ENCODE measurements at places on chromosomes 16 and 17. TPM values are rescaled to one million over a fixed set of nuclear protein-coding genes. Genes with fewer than 3 reads are reported as not detected.

- DNase-seq, result peak; percentile 72
Observed at GRCh38 chr16:3762107-3762750, 44.9 kb upstream of the TRAP1 start.

DNA sequence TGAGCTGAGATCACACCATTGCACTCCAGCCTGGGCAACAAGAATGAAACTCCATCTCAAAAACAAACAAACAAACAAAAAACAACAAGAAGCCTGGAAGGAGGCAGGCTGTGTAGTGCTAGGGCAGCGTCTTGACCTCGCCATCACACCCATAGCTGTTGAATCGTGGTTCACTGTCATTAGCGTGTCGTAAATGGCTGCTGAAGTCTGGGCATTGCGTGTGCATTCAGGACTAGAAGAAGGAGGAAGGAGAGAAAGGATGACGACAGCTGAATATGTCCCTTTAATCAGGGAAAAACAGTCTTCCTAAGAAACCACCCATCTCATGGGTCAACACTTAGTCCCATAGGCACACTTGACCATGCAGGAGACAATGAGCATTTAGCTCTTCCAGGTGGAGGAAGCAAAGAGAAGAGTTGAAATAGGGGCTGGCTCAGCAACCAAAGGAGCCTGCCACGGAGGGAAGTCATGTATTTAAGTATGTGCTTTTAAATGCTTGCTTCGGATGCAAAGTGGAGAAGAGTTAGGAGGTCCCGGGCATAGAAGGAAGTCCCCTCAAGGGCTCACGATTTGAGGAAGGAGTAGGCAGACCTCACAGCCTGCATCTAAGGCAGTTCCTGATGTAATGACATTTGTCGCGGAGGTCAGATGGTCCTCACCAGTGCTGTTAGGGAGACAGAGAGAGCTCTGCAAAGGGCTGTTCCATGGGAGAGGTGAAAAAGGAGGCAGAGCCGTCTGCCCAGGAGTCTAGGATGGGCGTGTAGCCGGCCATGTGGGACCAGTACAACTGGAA lies 8.8 kb downstream of the PRSS22 start:
- DNase-seq, result no peak

- no peak for DNase-seq
Observed at GRCh38 chr17:34275881-34276280, 5.9 kb downstream of the CCL7 start.

Gene KRTAP4-9
- not detected for total RNA-seq

DNA sequence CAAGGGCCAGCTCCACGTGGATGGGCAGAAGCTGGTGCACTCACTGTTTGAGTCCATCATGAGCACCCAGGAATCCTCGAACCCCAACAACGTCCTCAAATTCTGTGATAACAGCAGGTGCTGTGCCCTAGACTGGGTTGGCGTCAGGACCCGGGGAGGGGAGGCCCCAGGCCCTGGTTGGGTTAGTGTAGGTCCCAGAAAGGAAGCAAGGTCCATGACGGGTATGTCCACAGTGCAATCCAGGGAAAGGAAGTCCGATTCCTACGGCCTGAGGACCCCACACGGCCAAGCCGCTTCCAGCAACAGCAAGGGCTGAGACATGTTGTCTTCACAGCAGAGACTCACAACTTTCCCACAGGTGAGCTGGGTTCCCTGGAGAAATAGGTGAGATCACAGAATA lies 7.2 kb downstream of the PFAS start:
- no peak for DNase-seq

Data from mesenteric fat pad (tissue), 1 donor.